Spinal cord (tissue), 10 donors: ENCODE measurements at places on chromosomes 11 and 22.

DNA sequence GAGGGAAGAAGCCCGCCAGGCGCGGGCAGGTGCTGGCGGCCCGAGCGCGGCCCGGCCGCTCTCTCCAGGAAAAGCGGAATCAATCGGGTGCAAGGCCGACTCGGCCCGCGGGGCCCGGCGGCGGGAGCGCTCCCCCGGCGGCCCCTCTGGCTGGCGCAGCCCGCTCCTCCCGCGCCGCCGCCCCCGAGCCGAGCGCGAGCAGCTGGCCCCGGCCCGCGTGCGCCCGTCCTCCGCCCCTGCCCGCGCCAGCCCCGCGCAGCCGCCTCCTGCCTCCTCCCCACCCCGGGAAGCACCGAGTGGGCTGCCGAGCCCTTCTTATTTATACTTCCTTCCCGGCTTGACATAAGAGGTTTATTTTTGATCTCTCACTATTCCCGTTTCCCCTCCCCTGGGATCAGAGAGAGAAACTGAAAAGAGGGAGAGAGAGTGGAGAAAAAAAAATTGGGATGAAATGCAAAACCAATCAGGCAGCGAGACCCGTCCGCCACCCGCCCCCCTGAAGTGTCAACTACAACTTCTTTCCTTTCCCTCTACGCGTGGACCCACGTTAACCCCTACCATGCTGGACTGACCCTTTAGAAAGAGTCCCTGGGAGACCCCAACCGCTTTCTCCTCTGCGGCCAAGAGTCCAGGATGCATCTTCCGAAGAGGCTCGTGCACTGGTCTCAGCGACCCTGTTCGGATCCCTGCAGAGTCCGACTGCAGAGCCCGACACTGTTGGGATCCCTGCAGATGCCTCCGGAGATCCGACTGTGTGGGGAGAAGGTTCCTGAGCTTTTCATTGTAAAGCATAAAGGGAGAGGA lies at the start of gene ADAMTS8:
Gene ADAMTS8, minus strand, starts transcription at position 294 of the 804 bp plus-strand sequence. CDS start 323 bp downstream, outside the sequence.
- H3K36me3 ChIP-seq: no peaks in the 10 kb centered on the region
- no peak within 1 kb of the TSS for H3K27ac ChIP-seq
- peak; percentile 52 for DNase-seq
- peak within 1 kb of the TSS; percentile 31 for H3K4me3 ChIP-seq
- peaks cover 34% of the 10 kb centered on the region for H3K4me1 ChIP-seq
- peaks cover 39% of the 10 kb centered on the region for H3K27me3 ChIP-seq

DNA sequence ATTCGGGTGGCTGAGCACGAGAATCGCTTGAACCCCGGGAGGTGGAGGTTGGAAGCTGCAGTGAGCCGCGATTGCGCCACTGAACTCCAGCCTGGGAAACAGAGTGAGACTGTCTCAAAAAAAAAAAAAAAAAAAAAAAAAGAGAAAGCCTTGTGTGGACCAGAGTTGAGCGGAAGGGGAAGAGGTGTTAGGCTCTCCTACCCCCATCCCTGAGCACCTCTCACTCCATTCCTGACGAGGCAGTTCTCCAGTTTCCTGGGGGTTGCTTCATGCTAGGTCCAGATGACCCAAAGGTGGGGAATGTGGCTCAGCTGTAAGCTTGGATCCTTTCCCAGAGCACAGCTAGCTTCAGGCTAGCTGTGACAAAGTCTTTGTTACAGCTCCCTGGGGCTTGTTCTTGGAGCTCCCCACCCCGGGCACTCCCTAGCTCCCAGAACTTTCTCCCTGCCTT lies 8.8 kb upstream of the DNAL4 start:
- peaks cover 2% of the 10 kb centered on the region for H3K27me3 ChIP-seq
- H3K36me3 ChIP-seq: no peaks in the 10 kb centered on the region
- peak; percentile 69 for DNase-seq
- peaks cover 6% of the 10 kb centered on the region for H3K4me1 ChIP-seq
- H3K4me3 ChIP-seq: no peak overlapping the region
- no peak overlapping the region for H3K27ac ChIP-seq

- peaks cover 19% of the 10 kb centered on the region for H3K4me1 ChIP-seq
- no peak overlapping the region for H3K27ac ChIP-seq
- H3K36me3 ChIP-seq: no peaks in the 10 kb centered on the region
- H3K27me3 ChIP-seq: no peaks in the 10 kb centered on the region
- DNase-seq: no peak
These were observed 148.6 kb downstream of the TRIM29 start for GRCh38 chr11:119989159-119989821.

DNA sequence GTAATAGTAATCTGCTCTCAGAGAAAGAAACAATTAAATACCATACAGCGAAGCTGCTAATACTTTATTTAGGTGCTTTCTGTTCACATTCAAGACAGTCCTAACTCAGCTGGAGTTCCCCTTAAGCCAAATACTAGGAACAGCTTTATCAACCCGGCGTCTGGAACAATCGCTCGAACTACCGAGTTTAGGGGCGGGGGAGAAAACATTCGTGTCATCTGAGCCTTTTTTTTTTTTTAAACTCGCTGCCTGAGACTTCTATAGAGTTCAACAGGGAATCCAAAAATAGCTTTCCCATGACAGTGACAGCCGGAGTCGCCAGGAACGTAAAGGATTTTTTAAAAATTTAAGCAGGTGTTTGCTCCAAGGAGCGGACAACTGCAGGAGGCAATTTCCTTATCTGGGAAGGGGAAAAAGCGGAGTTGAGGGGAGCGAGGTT lies 852 bp downstream of the TRAF6 start:
- H3K27me3 ChIP-seq: no peaks in the 10 kb centered on the region
- peaks cover 2% of the 10 kb centered on the region for H3K4me1 ChIP-seq
- peak overlapping the region; percentile 88 for H3K4me3 ChIP-seq
- peak; percentile 54 for DNase-seq
- no peaks in the 10 kb centered on the region for H3K36me3 ChIP-seq
- H3K27ac ChIP-seq: peak overlapping the region; percentile 88

DNA sequence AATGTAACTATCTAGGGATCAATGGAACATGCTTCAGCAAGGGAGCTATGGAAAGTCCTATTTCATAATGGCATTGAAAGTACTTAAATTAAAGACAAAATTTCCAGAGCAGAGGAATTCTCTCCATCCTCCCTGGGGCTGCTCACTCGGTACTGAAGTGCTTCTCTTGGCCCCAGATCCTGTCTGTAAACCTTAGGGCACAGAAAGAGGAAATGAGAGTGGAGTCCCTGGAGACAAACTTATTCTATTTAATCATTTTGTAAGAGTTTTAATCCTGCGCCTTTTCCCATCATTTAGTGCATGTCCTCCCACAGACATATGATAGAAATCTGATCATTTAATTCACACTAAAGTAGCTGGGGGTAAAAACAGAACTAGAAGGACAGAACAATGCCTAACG lies 20.9 kb upstream of the PAMR1 start:
- no peak overlapping the region for H3K4me3 ChIP-seq
- no peak for DNase-seq
- H3K27me3 ChIP-seq: no peaks in the 10 kb centered on the region
- H3K27ac ChIP-seq: peak overlapping the region; percentile 30
- H3K4me1 ChIP-seq: no peaks in the 10 kb centered on the region

DNA sequence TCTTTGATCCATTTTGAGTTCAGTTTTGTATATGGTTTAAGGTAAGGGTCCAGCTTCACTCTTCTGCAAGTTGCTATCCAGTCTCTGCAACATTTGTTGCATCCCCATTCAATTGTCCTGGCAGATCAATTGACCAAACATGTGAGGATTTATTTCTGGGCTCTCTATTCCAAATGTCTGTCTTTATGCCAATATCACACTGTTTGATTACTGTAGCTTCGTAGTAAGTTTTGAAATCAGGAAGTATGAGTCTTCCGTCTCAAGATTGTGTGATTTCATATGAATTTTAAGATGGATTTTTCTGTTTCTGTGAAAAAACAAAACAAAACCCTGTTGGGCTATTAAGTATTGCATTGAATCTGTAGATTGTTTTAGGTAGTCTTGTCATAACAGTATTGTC lies 17.0 kb downstream of the APLP2 start:
- H3K27ac ChIP-seq: no peak overlapping the region
- no peaks in the 10 kb centered on the region for H3K36me3 ChIP-seq
- no peaks in the 10 kb centered on the region for H3K27me3 ChIP-seq
- H3K4me1 ChIP-seq: peaks cover 3% of the 10 kb centered on the region
- no peak for DNase-seq

DNA sequence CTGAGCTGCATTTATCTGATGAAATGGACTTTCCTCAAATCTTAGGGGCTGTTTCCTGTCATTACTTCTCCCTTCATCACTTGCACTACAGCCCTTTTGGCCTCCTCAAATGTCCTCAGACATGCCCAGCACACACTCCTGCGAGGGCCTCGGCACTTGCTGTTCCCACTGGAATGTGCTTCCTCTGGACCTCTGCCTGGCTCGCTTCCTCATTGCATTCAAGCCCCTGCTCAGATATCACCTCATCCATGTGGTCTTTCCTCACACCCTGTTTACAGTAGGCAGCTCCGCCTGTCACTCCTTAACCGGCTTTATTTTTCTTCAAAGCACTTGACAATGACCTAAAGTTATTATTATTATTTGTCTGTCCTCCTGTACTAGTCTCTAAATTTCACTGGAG lies 9.0 kb downstream of the NAT10 start:
- peaks cover 60% of the 10 kb centered on the region for H3K36me3 ChIP-seq
- DNase-seq: no peak
- H3K27ac ChIP-seq: no peak overlapping the region
- no peak overlapping the region for H3K4me3 ChIP-seq
- H3K27me3 ChIP-seq: no peaks in the 10 kb centered on the region
- no peaks in the 10 kb centered on the region for H3K4me1 ChIP-seq

DNA sequence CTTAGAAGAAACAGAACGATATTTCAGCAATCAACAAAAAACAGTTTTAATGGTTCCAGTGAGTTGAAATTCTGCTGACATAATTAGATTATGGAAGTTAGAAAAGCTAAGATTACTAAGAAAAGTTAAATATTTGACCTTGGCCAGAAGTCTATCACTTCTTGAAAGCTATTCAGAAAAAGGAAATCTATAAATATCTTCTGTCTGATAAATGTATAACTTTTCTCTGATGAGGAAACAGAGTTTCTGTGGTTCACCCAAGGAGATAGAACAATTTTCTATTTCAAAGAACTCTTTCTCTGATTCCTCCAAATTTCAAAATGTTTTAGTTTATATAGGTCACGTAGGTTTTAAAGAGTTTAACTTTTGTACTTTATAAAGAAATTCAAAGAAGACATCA lies 438.4 kb upstream of the CHORDC1 start:
- no peak for DNase-seq
- H3K27ac ChIP-seq: no peak overlapping the region
- no peaks in the 10 kb centered on the region for H3K27me3 ChIP-seq
- no peak overlapping the region for H3K4me3 ChIP-seq
- H3K36me3 ChIP-seq: no peaks in the 10 kb centered on the region
- no peaks in the 10 kb centered on the region for H3K4me1 ChIP-seq

DNA sequence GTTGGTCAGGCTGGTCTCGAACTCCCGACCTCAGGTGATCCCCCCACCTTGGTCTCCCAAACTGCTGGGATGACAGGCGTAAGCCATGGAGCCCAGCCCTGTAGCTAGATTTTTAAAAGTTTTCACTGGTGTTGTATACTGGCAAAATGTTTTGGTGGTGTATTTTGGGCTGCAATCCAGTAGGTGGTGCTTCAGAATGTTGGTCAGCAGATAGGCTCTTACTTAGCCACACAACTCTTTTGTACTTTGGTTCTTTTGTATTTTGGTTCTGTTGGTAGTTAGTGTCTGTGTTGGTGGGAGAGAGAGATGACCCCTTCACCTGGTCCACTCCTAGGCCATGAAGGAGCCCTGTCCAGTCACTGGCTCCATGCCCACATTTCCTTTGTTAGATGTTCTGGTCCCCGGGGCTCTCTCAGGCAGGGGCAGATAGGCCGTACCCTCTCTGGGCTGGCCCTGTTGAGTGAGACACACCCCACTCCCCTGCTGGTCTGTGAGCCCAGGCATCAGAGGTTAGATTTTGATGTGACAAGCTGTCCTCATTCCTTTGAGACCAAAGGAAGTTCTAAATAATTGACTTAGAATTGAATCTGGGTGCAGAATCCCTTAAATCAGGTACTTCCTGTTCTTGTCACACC lies 123.8 kb downstream of the DDX10 start:
- no peaks in the 10 kb centered on the region for H3K27me3 ChIP-seq
- no peaks in the 10 kb centered on the region for H3K36me3 ChIP-seq
- no peaks in the 10 kb centered on the region for H3K4me1 ChIP-seq

GRCh38 chr22:21939461-21939913 lies 13.2 kb downstream of the PPM1F start:
- H3K36me3 ChIP-seq: peaks cover 69% of the 10 kb centered on the region
- DNase-seq: no peak

DNA sequence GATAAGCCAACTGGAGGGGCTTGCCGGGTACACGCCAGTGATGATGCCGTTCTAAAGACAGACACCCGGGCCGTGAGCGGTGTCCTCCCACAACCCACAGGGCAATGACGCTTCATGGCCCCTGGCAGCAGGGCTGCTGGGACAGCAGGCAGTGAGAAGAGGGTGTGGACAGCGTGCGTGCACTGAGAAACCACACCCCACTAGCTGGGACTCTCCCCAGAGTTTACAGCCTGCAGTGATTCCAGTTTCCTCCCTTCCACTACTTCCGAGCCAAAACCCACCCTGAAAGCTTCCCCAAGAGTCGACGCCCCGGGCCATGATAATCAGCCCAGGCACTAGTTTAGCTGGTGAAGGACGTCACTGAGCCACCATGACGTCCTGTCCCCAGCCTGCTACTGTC lies 29.2 kb downstream of the CPT1A start:
- peaks cover 27% of the 10 kb centered on the region for H3K36me3 ChIP-seq
- no peak overlapping the region for H3K4me3 ChIP-seq
- H3K27ac ChIP-seq: no peak overlapping the region

- peak overlapping the region; percentile 100 for H3K4me3 ChIP-seq
- peak overlapping the region; percentile 98 for H3K27ac ChIP-seq
- H3K36me3 ChIP-seq: peaks cover 21% of the 10 kb centered on the region
- peaks cover 16% of the 10 kb centered on the region for H3K4me1 ChIP-seq
- H3K27me3 ChIP-seq: no peaks in the 10 kb centered on the region
- DNase-seq: no peak
These were observed 595 bp downstream of the TRIM66 start for GRCh38 chr11:8681837-8682302.

GRCh38 chr11:72578991-72579815 lies 95.0 kb downstream of the PDE2A start:
- no peak overlapping the region for H3K4me3 ChIP-seq
- no peak for DNase-seq
- peaks cover 7% of the 10 kb centered on the region for H3K27me3 ChIP-seq
- H3K4me1 ChIP-seq: peaks cover 2% of the 10 kb centered on the region
- no peak overlapping the region for H3K27ac ChIP-seq

- no peak within 1 kb of the TSS for H3K27ac ChIP-seq
- no peak within 1 kb of the TSS for H3K4me3 ChIP-seq
- H3K4me1 ChIP-seq: peaks cover 44% of the 10 kb centered on the region
- no peaks in the 10 kb centered on the region for H3K27me3 ChIP-seq
- no peak for DNase-seq
These were observed at the start of gene CPT1B for GRCh38 chr22:50577987-50578775. CPT1B (minus strand) TSS chr22:50578427; CDS start chr22:50577915, 512 bp downstream.

DNA sequence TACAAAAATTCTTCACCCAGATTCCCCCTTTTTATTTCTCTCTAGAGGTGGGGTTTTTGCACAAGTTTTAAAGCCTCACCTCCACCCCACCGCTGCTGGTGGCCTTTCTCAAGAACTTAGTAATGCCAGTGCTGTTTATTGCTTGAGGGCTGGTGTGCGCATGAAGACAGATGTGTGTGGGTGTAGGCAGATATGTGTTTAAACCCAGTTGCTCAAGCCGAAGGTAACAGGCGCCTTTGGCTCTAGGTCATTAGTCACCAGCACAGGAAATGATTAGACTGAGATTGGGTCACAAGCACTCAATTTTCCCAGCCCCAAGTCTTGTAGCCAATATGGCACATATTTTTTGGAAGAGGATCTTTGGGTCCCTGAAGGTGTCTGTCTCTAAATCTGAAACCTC lies 2.7 kb upstream of the CLMP start:
- no peak for DNase-seq
- H3K27me3 ChIP-seq: peaks cover 35% of the 10 kb centered on the region
- no peaks in the 10 kb centered on the region for H3K36me3 ChIP-seq
- no peak overlapping the region for H3K4me3 ChIP-seq
- H3K4me1 ChIP-seq: peaks cover 35% of the 10 kb centered on the region
